ENCODE measurements at places on chromosomes 7 and 10. TPM values are rescaled to one million over a fixed set of nuclear protein-coding genes. Genes with fewer than 3 reads are reported as not detected.

The MYL7 gene
- not detected for total RNA-seq

The NEBL gene
- total RNA-seq = 12.5 TPM

The NPSR1 gene
- total RNA-seq = not detected

The KCNIP2 gene
- total RNA-seq = 4.8 TPM

The CPED1 gene
- total RNA-seq = 290 TPM

The SEMA3E gene
- total RNA-seq = 0.04 TPM

Data from K562 (cell line).